ENCODE measurements at places on chromosomes 6 and 20. TPM values are rescaled to one million over a fixed set of nuclear protein-coding genes. Genes with fewer than 3 reads are reported as not detected.

LY6G6F gene
- total RNA-seq: not detected

REM1 gene
- not detected for total RNA-seq

SIRPA gene
- 28.0 TPM for total RNA-seq

TREML4 gene
- not detected for total RNA-seq

PROKR2 gene
- total RNA-seq: not detected

ULBP1 gene
- under 0.01 TPM for total RNA-seq

RFX6 gene
- total RNA-seq: not detected

FBXO30 gene
- 11.4 TPM for total RNA-seq

COL21A1 gene
- total RNA-seq: 1.2 TPM

SLC22A1 gene
- total RNA-seq: not detected

GLO1 gene
- total RNA-seq: 89.8 TPM

DCDC2 gene
- not detected for total RNA-seq

DEFB132 gene
- total RNA-seq: not detected

CTSZ gene
- total RNA-seq: 206 TPM

RUNX2 gene
- total RNA-seq: not detected

TREM1 gene
- total RNA-seq: not detected

MDC1 gene
- 4.9 TPM for total RNA-seq

RIMS4 gene
- total RNA-seq: not detected

CCM2L gene
- 17.3 TPM for total RNA-seq

IMPG1 gene
- not detected for total RNA-seq

FOXF2 gene
- not detected for total RNA-seq

RGS17 gene
- total RNA-seq: 3.3 TPM

VIP gene
- total RNA-seq: 0.39 TPM

SEMG1 gene
- not detected for total RNA-seq

OPRM1 gene
- not detected for total RNA-seq

JPH2 gene
- 0.13 TPM for total RNA-seq

CCN2 gene
- 178 TPM for total RNA-seq

All from dermis microvascular lymphatic vessel endothelial cell (primary cell).